ENCODE measurements at places on chromosomes 16 and 17.

- DNase-seq = peak; percentile 82
These were observed 12.5 kb upstream of the SREBF1 start for GRCh38 chr17:17849147-17849820.

GRCh38 chr17:63983320-63983719 lies 10.6 kb upstream of the SCN4A start:
- DNase-seq = no peak

GRCh38 chr16:55624696-55625095 lies 31.1 kb upstream of the SLC6A2 start:
- no peak for DNase-seq

DNA sequence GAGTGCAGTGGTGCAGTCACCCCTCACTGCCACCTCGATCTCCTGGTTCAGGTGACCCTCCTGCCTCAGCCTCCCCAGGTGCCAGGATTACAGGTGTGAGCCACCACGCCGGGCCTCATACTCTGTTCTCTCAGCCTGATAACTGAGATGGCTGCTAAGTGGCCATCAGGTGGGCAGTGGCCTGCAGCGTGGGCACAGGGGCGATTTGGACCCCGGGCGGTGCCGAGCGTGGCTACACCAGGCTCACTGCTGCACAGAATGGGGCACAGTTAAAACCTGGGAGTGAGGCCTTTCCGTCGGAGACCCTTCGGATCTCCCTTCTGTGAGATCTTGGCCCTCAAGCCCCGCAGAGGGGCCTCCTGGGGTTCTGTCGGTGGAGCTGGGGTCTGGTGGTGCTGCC lies 11.5 kb downstream of the CACNA1H start:
- no peak for DNase-seq

GRCh38 chr17:74342224-74342623 lies 16.2 kb downstream of the KIF19 start:
- no peak for DNase-seq

DNA sequence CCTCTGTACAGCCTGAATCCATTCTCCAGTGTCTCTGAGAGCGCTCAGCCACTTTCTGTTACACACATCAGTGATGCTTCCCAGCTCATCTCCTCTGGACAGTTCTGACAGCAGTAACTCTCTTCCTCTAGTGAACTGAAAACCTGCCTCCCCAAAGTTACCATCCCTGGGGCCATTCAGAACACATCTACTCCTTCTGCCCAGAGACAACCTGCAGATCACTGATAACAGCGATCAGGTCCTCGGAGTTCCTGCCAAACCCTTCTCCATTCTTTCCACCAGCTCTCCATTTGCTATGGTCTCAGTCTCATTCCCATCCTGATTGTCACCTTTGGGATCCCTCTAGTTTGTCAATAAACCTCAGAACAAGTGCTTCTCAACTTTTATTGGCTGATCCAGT lies 7.3 kb downstream of the ZZEF1 start:
- no peak for DNase-seq

GRCh38 chr16:57104706-57105105 lies 12.3 kb downstream of the CPNE2 start:
- DNase-seq = no peak

GRCh38 chr16:20940871-20941635 lies 40.5 kb downstream of the LYRM1 start:
- no peak for DNase-seq

DNA sequence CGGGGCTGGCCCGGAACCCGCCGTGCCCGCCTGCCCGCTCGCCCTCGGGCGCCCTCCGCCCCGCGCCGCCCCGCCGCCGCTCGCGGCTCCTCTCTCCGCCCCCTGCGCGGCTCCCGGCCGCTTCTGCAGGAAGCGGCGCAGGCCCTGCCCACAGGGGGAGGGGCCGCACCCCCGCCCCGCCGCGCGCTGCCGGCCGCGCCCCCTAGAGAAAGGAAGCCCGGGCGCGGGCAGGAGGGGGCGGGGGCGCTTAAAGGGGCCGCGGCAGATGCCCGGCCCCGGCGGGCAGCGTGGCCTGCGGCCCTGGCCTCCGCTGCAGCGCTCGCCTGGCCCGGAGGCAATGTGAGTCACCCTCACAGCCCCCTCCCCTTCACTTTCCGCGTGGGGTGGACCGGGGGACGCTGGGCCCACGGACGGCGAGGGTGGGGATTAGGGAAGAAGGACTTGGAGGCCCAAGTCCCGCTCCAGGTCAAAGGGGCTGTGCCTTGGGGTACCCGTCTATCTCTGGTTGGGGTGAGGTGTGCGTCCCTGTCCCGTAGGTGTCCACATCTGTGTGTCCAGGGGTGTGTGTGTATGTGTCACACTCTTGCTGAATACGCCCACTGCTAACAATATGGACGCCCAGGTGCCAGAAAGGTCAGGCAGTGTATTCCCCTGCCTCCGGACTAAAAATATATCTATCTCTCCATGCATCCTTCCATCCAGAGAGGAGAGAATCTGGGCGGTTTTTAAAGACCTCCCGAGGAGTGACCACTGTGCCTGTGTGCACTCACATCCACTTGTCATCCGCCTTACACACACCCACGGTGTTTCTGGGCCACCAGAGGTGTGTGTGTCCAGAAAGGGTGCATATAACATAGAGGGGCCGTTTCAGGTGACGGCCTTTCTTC lies at the start of gene GIT1:
Gene GIT1, minus strand, starts transcription at position 125 of the 887 bp plus-strand sequence. CDS start 270 bp downstream, outside the sequence.
- peak; percentile 75 for DNase-seq

DNA sequence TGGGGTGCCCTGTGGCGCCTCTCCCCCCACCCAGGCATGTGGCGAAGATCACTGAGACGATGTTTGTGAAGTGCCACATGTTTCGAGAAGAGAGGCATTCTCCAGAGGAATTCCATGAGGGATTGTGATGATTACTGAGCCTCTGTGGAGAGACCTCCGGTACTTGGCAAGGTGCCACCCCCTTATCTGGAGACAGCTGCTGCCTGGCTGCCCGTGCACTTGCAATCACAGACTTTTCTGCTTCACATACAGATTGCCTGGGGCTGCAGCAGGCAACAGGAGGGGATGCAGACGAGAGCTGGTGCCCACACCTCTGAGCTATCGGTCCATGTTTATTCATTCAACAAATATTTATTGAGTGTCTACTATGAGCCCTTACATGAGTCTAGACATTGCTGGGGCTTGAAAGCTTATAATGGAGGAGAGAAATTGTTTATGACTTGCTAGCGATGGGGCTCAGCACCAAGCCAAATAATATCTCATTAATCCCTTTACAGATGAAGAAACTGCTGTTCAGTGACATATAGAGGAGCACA lies 317.2 kb upstream of the ZFHX3 start:
- no peak for DNase-seq

DNA sequence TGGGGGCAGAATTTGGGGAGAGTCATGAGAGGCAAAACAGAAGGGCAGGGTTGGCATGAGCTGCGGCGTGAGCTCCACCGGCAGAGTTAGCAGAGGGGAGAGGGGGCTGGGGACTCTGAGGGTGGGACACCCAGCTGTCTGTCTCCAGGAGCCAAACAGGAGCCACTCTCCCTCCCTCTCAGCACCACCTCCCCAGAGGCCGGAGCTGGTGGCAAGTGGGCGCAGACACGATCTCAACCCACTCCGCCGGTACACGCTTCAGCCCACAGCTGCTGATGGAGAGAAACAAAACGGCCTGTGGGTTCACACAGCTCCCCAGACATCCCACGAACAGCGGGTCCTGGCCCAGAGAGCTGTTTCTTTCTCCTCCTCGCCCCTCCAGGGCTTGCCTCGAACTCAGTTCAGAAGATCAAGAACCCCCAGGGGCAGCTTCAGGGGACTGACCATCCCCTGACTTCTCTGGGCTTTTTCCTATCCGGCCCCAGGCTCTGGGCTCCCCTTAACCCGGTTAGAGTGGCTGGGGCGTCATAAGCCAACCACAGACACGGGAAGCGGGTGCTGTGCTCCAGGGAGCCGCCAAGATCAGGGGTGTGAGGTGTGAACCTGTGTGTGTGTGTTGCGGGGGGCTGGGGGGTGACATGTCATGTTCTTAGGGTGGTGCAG lies 7.6 kb downstream of the RHBDF2 start:
- DNase-seq = no peak

- peak; percentile 64 for DNase-seq
These were observed 1.3 kb upstream of the HIC1 start for GRCh38 chr17:2053380-2054261.

- no peak for DNase-seq
These were observed 5.0 kb downstream of the BBS2 start for GRCh38 chr16:56514845-56515244.

GRCh38 chr17:33972763-33973162 lies 282.3 kb upstream of the CCL2 start:
- no peak for DNase-seq

- no peak for DNase-seq
These were observed 431.2 kb downstream of the SLC39A11 start for GRCh38 chr17:72661116-72661944.

DNA sequence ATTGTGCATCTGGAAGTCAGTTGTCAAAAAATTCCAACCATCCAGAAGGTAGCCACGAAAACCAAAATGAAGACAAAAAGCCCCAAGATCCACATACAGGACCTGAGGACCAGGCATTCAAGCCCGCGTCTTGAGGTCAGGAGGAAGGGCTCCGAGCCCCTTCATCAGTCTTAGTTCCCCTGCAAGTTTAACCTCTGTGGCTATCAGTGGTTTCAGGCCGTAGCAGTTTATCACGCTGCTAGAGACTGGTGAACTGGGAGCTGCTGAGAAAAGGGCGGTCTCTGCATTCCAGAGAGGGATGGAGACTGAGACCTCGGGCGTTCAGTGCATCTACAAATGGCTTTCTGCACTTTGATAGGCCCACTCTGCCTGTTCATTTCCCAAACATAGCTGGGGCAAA lies 70.6 kb downstream of the IRF8 start:
- no peak for DNase-seq

- DNase-seq = no peak
These were observed 138.9 kb upstream of the CA10 start for GRCh38 chr17:52297230-52298010.

DNA sequence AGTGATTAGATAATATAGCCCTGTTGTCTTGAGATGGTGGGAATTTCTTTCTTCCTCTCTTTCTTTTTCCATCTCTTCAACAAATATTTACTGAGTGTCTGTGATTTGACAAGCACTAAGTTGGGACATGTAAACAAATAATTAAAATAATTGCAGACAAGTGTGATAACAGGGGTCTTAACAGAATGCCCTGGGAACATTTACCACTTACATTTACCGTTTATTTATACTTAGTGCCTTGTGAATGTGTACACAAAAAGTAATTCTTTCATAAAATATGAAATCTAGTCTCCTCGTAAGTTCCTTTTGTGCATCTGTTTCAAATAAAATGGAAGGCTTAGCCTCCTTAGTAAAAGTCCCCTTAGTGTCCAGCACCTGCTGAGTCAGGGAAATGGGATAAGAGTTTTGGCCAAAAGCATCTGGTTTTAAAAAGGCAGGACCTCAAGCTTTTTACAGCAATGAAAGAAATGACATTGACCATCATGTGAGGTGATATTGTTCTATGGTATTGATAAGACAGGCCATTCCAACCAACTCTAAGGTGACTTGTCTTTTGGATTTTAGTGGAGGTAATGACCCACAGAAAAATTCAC lies 188.2 kb downstream of the HS3ST3B1 start:
- DNase-seq = no peak

- no peak for DNase-seq
These were observed 278.9 kb upstream of the KCNJ16 start for GRCh38 chr17:69796078-69796477.

GRCh38 chr17:81712468-81713003 lies 452 bp downstream of the SLC25A10 start:
- no peak for DNase-seq

GRCh38 chr16:2485811-2486507 lies 11.0 kb downstream of the TBC1D24 start:
- DNase-seq = no peak

- no peak for DNase-seq
These were observed 40.2 kb downstream of the ARL4D start for GRCh38 chr17:43439041-43439440.

- DNase-seq = no peak
These were observed 115.0 kb upstream of the CIBAR2 start for GRCh38 chr16:85227084-85227945.

GRCh38 chr16:3804426-3805016 lies 76.0 kb downstream of the CREBBP start:
- no peak for DNase-seq

DNA sequence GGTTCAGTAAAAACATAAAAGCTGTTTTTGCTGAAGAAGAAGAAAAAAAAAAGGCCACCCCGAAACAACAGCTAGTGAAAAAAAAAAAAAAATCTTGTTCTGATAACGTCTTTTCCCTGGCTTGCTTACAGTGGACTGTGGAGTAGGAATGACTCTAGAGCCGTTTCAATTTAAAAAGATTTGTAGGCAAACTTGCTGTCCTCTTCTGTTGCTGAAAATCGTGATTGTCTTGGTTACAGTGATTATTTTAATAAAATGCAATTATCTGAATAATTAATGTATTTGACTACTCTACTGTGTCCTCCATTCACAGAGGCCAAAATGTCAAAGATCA lies 190.6 kb upstream of the TBX2 start:
- no peak for DNase-seq

DNA sequence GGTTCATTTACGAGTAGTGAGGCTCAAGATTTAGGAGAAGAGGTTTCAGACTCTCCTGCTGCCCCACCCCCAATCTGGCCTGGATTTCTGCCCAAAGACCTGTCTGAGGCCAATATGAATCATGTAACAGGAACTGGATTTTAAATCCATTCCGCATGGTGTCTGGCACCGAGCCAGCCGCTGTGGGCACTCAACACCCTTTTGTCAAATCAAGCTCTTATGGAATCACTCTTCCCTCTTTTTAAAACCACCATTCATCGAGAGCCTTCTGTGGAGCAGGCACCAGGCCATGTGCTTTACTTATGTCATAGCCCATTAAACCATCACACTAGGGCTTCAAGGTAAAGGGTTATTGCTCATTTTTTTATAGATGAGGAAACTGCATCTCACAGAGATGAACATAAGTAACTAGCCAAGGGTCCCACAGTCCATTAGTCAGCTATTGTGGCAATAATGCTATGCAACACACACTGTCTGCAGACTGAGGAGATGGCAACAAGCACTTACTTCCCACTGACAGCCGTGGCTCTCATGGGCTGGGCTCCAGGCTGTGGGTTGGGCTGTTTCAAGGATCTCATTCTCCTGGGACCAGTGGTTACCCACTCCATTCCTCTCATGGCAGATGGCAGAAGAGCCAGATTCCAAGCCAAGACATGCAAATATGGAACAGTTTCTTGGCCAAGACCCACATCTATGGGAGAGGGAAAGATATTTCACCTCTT lies 93.6 kb downstream of the WSCD1 start:
- DNase-seq = no peak

DNA sequence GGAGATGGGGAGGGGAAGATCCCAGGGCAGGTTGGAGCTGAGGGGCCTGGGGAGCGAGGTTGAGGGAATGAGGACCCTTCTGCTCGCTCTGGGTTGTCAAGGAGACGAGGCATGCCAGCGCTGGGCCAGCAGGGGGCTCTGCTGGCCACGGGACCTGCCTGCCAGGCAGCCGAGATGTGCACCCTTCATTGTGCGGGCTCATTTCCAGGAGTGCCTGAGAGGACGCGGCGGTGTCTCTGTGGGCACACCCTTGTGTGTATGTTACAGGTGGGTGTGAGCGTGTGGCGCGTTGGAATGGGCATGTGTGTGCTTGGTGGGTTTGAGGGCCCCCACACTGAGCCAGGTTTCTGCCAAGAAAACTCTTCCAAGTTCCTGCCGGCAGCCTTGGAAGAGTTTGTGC lies 15.9 kb downstream of the ARHGAP23 start:
- DNase-seq = no peak

Data from stimulated activated CD8-positive, alpha-beta memory T cell treated with anti-CD3 and anti-CD28 coated beads, Interleukin-15, amount 100 ng/mL, for 4 hours (primary cell).